Stimulated activated CD8-positive, alpha-beta memory T cell treated with anti-CD3 and anti-CD28 coated beads, Interleukin-15, amount 100 ng/mL, for 24 hours (primary cell): ENCODE measurements at places on chromosomes 1 and 21.

GRCh38 chr1:17281775-17282181 lies 26.2 kb upstream of the PADI4 start:
- no peak for DNase-seq

DNA sequence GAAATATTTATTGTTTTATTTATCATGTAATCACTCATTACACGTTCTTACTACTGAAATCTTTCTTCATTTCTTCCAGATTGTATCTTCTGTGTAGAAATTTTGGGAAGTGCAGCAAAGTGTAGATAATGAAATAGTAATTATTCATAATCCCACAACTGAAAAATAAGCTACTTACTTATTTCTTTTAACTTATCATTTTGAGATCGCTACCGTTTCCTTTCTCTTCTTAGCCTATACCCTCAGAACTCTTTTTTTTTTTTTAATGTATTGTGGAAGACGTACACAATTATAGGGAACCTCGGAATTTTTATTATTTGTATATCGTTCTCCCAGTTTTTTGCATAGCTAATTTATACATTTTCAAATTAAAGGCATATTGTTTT lies 518 bp upstream of the FH start:
- no peak for DNase-seq

DNA sequence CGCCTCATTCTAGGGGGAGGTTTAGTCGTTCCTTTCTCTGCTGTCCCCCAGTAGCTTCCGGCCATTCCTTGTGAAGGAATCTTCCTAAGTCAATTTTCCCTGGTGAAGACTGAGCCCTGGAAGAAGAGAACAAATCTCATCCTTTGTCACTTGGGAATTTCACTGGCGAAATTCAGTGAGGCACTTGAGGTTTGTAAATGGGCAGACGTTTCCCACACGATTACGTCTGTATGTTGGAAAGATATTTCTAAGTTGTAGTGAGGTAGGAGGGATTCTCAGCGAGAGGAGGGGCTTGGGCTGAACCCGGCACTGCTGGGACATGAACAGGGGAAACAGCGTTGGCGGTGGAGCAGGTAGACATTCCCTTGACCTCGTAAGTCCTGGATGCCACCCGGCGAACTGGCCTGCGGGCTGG lies 47.2 kb downstream of the GALNT2 start:
- DNase-seq = no peak

GRCh38 chr1:22607154-22607553 lies 29.3 kb upstream of the C1QA start:
- no peak for DNase-seq

GRCh38 chr1:211739671-211740411 lies 64.4 kb upstream of the NEK2 start:
- DNase-seq = no peak

GRCh38 chr1:15628003-15628402 lies 10.7 kb downstream of the DDI2 start:
- DNase-seq = no peak

DNA sequence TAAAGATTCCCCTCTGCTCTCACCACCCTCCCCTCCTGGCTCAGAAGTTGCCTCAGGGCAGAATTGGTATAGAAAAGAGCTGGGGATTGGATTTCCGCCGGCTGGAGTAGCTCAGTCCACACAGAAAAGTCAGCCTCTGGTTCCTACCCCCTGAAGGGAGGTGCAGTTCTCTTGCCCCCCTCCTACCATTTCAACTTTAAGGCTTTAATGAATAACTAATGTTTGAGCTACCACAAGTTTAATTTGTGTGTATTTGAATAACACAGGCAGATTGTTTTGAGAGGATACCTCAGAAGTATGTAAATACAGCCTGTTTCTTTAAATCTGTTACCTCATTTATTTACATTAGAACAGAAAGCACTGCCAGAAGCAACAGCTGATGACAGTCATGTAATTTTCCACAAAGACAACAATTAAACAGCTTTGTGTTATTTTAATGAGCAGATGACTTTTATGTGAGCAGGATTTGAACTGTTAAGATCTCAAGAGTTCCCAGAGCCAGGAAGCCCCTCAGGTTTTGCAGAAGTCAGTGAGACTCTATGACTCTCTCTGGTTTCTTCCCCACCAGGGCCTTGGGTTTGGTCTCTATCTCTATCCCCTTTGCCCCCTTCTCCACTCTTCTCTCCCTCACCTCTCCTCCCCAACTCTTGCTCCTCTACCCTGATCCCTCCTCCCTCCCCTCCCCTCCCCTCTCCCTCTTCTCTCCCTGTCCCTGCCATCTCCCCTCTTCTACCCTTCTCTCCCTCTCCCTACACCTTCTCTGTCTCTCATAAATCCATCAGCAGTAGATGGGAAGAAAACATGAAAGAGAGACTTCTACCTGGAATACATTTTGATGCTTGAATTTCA lies 26.3 kb downstream of the DUSP10 start:
- no peak for DNase-seq

DNA sequence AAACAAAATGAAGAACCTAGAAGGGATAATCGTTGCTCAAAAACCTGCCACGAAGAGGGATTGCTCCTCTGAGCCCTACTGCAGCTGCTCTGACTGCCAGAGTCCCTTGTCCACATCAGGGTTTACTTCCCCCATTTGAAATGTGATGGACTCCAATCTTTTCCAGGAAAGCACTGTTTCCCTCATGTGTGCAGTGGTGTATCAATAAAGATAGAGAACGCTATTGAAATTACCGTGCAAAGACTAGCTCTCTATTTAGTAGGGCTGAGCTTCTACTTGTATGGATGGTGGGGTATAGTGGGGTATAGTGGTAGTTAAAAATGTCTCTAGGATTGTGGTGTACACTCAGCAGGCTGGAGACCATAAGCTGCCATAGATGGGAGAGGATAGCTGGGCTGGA lies 3.7 kb downstream of the TMCO2 start:
- no peak for DNase-seq

DNA sequence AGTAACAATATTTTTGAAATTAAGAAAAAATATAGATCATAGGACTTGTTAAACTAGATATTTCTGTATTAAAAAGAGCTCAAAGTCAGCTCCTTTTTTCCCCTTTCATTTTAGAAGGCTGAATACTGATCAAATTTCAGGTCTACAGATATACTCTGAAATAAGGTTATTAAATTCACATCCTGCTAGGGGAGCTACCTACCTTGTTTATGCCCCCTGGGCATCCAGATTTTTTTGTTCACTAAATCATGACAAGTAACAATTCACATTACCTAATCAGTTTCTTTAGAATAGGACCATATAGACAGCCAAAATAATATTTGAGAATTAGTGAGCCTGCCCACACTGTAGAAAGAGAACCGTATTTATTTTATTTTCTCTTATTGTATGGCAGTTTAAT lies 276.2 kb downstream of the USP25 start:
- DNase-seq = no peak

DNA sequence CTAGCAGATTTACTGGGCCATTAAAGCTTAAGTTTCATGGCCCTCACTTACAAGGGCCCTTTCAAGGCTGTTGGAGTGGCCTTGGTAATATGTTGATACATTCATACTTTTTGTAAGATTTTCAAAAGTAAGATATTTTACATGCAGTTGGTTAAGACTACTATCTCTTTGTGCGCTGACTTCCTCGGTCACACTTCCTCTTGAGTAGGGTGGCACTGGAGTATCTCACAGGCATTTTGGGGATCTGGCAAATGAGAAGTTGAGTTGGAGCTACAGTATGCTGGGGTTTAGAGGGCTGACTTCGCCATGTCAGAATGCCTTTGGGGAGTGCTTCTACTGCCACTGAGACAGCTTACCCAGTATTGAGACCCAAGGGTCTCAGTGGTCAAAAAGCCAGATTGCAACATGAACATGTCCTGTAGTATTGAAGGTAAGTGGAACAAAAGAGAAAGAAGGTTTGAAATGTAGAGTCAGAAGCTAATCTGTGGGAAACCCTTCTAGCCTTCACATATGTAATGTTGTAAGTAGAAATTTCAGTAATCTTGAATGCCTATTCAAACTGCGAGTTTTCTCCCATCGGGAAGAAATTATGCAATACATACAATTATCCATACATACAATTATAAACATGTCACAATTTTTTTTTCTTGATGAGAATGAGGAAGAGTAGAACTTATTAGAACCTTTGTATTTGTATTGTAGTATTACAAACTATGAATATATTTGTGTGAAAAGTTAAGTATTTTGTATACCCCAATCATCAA lies 32.3 kb upstream of the RALGPS2 start:
- no peak for DNase-seq

DNA sequence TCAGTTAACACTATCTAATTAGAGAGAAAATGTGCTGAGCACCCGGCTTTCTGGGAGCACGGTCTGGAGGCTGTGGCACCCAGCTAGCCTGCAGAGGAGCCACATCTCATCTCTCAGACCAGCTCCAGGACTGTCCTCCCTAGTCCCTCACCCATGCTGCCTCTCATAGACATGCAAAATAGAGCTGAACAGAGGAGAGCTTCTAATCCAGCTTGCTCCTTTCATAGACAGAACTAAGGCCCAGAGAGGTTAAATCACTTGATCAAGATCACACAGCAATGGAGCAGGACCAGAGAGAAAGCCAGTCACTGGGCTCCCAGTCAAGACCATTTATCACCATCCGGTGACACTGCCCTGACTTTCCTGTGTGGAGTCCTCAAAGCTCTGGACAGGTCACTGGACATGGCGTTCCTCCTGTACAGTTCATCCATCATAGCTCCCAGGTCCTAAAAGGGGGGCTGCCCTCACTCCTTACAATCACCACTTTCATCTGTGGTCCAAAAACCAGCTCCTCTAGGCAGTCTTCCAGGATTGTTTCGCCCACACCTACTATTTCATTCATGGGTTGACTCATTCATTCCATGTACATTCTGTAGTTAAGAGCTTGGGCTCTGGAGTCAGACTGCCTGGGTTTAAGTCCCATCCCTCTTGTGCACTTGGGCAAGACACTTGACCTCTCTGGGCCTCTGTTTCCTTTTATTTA lies 8.8 kb upstream of the CAMK2N1 start:
- DNase-seq = no peak

- DNase-seq = no peak
These were observed 13.9 kb downstream of the SH3BP5L start for GRCh38 chr1:248811514-248812490.

DNA sequence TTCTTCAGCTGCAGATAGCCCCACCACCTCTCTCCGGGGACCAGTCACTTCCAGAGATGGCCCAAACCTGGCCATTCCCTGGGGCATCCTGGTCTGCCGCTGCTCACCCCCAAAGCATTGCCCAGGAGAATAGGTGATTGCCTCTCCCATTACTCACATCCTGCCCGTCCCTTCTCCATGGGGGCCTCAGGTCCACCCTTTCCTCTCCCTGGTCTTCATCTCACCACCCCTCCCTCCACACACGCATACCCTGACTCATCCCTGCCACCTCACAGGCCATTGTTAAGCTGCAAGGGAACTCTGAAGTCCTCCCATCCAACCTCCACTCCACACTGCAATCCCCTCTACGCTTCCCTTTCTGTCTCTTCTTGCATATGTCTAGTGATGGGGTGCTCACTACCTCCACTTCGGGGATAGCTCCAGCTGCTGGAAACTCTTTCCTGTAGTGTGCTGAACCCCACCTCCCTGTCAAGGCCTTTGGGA lies at the start of gene PLEKHG5:
Gene PLEKHG5, minus strand, starts transcription at position 188 of the 483 bp plus-strand sequence. CDS start 14,096 bp downstream, outside the sequence.
- DNase-seq = no peak

DNA sequence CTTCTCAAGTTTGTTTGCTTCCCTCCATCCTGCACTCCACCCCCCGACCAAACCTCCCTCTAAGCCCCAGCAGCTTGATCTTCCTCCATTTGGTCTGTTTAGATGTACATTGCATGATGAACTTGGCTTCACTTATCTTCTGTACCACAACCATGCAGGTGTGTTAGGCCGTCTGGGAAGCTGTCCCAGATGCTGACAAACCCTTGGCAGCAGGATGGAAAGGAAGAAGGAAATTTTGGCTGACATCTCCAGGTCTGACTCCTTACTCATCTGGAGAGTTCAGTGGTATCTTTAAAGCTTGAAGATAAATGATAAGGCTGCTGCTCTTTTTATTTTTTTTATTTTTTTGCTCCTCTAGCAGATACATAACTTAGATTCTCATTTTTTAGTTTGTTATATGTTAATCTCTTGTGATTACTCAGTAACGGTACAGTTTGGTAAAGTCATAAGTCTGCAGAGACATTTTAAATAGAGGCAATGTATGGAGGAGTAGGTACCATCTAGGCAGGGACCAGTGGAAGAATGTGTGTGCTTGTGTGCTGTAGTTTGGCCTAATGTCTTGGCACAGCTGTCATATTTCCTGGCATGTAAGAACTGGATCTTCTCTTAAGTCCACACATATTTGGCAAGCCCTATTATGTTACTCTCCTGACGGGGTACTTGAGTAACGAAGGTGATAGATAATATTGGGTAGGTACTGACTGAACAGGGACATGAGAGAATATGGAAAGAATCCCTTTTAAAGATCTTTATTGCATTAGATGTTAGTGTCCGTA lies 79.7 kb downstream of the CACHD1 start:
- no peak for DNase-seq

DNA sequence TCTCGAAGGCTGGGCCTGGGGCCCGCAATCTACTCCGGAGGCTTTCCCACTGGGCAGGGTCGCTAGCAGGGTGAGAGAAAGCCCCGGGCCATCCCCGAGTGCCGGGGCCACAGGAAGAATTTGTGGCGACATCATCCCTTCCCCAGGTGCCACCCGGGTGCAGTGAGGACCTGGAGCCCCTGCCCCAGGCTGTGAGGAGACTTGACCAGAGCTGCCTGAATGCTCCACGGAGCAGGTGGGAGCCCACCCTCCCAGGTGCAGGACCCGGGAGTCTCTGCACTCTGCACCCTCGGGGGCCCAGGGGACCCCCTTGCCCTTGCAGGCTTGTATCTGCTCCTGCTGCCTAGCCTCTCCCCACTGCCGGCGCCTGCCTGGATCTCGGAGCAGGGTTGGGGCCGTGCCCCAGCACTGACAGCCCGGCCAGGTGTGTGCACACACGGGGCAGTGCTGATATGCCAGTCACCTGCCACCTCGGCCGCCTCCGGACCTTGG lies 67.5 kb upstream of the RGS7 start:
- DNase-seq = no peak

- no peak for DNase-seq
These were observed 7.5 kb upstream of the PYCR2 start for GRCh38 chr1:225931270-225932136.

DNA sequence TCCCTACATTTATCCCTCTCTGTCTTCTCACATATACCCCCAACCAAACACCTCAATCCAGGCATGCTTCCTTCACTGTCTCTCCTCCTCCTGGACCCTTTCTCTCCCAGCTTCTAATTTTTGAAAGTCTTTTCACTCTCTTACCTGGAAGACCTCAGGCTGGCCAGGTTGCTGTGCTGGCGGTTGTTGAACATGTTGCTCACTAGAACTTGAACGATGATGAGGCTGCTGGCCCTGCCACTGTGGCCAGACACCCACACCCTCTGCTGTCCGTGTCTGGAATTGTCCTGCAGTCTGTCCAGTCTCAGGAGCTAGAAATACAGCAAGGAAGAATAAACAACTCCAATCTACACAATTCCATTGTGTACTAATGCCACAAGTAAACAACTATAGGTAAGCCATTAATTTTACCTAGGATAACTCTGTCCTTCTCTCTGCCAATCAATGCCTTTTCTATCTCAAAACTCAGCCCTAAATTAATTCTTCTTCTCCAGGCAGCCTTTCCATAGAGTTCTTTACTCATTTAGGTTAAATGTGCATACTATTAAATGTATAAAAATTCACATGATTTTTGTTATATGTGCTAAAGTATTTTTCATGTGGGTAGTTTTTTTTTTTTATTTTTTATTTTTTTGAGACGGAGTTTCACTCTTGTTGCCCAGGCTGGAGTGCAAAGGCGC lies 5.1 kb upstream of the CTSK start:
- DNase-seq = no peak
